ENCODE measurements at places on chromosomes 5 and 9.

DNA sequence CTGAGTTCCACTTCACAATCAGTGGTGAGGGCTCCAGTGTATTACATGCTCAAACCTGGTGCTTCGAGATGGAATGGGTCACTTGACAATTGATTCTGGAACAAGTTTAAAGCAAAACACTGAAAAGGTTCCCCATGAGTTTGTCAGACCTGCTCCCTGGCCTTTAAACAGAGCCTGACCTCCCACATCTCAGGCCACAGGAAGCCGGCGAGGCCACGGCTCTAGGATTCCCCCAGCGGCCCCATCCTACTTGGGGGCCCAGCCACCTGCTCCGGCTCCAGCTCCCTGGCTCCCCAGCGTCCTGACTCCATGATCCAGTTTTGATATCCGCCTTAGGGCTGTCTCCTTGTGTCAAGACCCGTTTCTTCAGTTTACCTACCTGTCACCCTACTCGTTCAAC, 62.0 kb downstream of the TTLL11 start:
- no peak for DNase-seq

DNA sequence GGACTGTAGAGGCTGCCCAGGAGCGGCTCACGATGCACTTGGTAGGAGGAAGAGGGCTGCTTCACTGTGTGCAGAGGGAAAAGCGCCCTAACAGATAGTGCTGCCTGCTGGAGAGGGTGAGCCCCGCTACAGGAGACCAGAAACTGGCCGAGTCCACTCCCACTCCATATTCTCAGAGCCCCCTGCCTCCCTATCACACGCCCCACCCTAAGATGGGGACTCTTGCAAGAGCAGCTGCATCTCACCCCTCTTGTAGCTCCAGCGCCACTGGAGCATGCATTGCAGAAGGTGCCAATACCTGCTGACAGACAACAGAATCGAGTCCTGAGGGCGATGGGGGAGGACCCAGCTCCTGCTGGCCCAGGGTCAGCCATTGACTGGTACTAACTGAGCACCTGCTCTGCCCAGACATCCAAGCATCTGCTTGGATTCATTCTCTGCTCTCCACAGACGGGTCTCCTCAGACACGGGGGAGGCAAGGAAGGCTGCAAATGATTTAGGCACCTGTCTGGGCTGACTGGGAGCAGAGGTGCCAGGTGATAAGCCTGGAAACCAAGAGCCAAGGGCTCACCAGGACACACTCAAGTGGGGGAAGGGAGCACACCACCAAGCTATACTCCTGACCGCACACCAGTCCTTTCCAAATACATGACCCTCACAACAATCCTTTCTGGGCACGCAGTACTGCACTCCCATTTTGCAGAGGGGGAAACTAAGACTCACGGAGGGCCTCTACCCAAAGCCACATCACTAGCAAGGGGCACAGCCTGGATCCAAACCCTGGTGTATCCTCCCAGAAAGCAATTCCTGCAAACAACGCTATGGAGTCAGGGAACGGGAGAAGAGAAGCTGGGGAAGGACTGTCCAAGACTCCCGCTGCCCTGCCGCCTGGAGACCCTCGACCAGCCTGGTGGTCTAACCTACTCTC, 1.6 kb downstream of the BICD2 start:
- DNase-seq: no peak

- DNase-seq: no peak
Observed at GRCh38 chr9:124769549-124770358, 1.4 kb downstream of the NR6A1 start.

- DNase-seq: no peak
Observed at GRCh38 chr9:70042461-70043215, 1.0 kb upstream of the MAMDC2 start.

- DNase-seq: no peak
Observed at GRCh38 chr5:143235423-143235822, 168.1 kb downstream of the NR3C1 start.

GRCh38 chr5:123371575-123372179, 51.5 kb downstream of the CEP120 start:
- no peak for DNase-seq

DNA sequence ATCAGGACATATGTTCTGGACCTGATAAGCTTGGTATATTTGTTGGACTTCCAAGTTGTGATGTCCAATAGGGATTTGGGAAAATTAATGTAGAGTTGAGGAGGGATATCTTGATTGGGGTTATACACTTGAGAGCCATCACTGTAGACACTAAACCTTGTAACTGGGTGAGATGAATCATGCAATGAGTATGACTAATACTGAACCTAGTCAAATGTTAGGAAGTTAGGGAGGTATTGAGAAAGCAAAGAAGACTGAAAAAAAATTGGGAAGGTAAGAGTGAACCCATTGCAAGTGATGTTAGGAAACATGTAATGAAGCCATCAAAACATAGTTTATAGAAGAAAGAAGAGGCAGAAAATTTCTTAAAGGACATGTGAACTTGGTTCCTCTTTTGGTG, 668.4 kb upstream of the CDH9 start:
- DNase-seq: no peak

GRCh38 chr5:79143684-79144379, 32.2 kb downstream of the BHMT start:
- no peak for DNase-seq

GRCh38 chr9:133609311-133610098, at the start of gene FAM163B:
TSS of gene FAM163B (minus strand) at chr9:133609389. CDS start at chr9:133580223, 29,166 bp downstream.
- no peak for DNase-seq

GRCh38 chr9:132002643-132003318, 76.9 kb downstream of the MED27 start:
- no peak for DNase-seq

DNA sequence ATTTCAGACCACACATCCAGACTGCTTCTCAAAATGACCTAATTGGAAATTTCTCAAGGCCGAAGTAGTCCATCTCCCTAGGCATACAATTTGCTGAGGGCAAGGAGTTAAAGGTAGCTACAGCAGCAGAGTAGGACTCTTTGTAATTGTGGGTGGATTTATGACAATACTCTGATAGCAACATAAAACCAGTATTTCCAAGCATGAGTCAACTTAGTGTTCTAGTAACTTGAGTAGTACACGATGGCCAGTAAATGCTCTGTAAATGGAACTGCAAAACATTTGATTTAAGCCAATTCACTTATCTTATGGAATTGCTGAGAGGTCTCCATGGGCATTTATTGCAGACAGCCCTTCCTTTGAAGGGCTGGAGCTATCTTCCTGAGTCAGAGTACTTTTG, 352.2 kb downstream of the PLK2 start:
- DNase-seq: no peak

- no peak for DNase-seq
Observed at GRCh38 chr5:98398465-98398864, 375.0 kb upstream of the RGMB start.

DNA sequence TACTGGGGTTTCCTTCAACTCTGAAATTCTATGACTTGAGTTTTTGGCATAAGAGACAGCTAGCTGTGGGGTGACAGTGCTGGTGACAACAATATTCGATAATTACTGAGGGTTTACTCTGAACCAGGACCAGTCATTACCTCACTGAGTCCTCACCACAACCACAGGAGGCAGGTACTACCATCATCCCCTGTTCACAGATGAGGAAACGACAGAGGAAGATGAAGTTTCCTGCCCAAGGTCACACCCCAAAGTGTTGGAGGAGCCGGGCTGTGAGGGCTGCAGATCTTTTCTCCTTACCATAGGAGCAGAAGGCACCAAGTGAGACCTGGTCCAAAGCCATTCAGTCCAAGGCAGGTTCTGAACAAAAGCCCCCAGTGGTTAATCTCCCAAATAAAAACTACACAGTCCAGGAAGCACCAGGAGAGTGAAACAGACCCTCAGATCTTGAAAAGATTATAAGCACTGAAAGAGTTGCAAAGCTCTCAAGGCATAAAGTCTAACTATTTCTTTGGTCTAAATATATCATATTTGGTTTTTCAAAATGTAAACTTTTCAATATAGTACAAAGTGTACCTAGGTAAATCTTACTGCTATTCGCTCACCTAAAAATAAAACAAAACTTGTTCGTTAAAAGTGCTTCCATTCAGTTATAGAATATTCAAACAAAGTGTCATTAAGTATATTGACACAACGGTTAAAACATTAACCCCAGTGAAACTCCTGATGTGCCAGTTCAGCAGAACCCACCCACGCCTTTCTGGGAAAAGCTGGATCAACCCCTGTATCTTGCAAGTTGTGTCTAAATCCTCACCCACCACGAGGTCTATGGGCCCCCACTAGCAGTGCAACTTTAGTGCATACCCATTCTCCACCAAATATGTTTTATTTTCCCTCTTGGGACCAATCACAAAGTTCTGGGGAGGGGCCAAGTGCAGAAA, 82.6 kb upstream of the EQTN start:
- DNase-seq: no peak

GRCh38 chr9:97900738-97901565, 21.3 kb downstream of the TRMO start:
- no peak for DNase-seq

Data from vagina (tissue), 2 donors.